Fibroblast of skin of right quadriceps (primary cell): ENCODE measurements at places on chromosomes 5 and 9.

DNA sequence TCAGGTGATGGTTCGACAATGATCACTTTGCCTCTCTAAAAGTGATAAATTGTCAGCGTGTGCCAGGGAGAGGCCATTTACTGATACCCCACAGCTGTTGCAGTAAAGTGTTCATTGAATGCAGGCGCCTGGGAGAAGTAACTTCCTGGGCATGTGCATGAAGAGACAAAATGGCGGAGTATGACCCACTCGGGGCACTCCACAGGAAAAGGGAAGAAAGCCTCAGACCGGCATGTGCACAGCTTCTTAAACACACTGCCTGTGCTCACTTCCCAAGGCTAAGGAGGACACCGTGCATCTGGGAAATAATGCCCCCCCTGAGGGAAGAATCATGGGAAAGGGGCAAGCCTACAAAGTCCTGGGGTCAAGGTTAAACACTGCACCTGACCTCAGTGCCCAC, 329.5 kb downstream of the ICE1 start:
- DNase-seq: no peak

DNA sequence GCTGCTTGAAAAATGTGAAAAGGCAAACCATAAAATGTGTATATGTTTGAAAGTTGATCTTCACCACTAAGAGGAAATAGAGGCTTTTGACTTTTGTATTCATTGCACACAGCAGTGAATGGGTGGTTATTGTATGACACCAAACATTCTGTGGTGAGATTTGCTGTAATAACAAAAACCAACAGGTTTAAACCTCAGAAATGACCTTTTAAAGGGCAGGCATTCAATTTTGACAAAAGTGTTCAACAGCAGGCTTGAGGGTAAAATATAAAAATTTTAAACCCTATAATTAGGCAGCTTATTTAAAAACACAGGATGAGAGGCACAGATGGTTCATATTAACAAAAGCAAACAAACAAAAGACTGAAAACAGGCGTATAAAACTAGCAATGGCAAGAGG, 128.1 kb upstream of the NUDT12 start:
- DNase-seq: no peak

DNA sequence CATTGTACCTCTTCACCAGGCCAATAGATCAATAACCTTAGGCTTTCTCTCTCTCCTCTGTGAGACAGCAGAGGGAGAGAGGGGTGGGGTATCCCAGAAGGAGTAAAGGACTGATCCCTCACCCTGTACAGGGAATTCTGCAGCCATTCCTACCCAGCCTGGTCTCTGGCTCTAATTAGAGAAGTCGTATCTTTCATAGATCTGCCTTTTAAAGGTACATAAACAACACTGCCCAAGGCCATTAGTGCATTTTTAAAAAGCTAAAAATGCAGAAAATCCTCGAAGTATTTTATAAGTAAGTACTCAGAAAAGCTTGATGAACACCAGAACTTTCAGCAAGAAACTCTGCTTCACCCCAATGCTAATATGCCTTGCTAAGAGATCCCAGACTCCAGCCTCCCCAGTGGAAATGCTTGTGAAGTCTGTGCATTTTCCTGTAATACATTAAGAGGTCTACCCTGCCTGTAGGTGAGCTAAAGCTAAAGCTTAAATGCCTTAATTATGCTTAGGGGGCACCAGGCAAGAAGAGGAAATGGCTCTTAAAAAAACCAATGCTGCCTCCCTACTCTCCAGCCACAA, 200.0 kb upstream of the ANKRD55 start:
- no peak for DNase-seq

DNA sequence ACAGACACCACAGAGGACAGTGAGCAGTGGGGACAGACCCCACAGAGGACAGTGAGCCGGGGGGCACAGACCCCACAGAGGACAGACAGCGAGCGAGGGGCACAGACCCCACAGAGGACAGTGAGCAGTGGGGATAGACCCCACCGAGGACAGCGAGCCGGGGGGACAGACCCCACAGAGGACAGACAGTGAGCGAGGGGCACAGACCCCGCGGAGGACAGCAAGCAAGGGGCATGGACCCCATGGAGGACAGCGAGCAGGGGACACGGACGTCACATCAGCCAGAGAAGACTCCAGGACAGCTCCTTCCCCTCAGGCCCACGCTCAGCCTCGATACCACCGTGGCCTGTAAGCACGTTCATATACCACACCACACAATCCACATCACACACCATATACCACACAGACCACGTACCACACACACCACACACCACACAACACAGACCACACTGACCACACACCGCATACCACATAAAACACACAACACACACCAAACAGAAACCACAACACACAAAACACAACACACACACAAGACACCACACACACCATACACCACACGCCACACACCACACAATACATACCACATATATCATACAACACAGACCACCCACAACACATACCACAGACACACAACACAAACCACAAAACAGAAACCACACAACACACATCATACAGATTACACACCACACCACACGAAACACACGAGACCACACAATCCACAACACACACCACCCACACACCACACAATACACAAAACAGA, 5.2 kb upstream of the ZDHHC11 start:
- peak; percentile 13 for DNase-seq

DNA sequence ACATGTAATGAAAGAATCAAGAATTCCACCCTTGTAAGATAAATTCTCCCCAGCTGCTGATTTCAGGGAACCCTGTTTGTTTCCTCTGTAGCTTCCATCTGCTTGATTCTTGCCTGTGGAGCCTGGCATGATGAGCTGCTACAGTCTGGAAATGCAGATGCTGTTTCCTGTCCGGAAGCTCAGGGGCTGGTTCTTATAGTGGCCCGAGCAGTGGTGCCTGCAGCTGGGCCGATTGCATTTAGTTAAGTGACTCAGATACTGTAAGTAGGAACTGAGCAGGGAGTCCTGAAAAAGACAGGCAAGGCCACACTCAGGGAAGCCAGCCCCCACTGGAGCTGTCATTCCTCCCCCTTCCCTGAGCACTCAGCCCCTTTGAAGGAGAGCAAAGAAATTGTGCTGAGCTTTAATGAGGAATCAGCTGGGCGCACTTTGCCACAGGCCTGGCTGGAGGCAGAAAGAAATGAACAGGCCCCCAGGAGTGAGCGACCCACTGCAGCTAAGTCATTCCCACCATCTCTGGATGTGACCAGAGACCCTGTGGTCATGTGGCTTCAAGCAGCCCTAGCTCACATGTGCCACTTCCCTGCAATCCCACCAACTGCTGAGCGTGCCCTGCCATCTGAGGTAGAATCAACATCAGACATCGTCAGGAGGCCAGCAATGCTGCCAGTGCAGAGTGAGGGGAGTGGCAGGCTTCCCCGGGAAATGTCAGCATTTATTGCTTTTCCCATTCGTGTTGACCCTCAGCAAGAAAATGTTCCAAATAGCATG, 206.0 kb upstream of the WWC1 start:
- peak; percentile 79 for DNase-seq

DNA sequence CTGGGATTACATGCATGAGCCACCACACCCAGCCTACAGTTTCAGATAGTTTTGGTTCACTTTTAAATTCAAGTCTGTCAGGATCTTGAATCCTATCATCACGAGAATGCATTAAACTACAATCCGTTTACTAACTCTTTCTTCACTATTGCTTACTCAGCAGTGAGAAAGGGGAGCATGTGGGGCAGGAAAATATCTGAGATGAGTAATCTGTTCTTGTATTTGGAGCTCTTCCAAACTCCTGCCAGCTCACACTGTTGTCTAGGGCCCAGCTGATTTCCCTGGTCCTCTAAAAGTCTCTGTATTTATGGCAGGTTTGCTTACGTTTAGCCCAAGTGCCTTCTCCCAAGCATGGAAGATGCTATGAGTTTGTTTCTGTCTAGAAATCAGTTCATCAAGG, 152.2 kb downstream of the FGF18 start:
- peak; percentile 66 for DNase-seq

GRCh38 chr5:175508896-175509295, 30.5 kb downstream of the SFXN1 start:
- no peak for DNase-seq

- no peak for DNase-seq
These were observed 134.6 kb upstream of the PPP1R26 start for GRCh38 chr9:135344915-135345500.

DNA sequence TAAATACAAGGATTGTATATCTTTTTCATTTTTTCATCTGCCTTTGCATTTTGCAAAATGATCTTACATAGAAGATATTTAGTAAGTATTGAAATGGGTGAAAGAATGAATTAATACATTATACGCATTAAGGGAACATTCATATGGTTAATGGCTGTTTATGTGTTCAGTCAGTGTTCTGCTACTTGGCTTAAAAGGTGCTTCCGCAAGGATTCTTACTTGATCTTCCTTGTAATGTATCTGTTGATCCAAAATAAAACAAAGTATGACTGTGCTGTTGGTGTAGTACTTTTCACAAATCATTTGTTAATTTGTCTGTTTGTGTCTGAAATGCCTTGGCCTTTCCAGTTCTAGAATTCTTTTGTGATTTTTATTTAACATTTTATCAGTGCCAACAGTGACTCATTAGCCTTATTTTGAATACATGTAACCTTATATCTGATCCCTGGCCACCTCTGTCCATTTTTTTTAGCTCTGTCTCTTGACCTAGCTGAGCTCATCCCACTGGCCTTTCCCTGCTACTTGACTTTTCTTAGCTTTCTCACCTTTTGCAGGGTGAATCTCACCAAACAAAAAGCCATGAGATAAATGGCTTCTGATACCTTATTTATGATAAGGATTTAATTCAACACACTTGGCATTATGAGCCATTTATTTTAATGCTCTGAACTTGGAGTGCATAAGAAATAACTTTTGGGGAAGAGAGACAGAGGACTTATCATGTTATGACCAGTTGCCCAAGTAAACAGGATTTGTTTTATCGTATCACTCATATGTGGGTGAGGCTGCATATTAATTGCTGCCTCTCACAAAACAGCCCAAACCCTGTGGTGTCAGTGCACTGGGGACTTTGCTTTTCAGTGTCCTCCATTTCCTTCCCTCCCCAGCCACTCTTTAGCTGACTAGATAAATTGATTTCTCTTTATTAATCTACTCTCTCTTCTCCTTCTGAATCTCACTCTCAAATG, 340.3 kb downstream of the KDM4C start:
- DNase-seq: no peak

DNA sequence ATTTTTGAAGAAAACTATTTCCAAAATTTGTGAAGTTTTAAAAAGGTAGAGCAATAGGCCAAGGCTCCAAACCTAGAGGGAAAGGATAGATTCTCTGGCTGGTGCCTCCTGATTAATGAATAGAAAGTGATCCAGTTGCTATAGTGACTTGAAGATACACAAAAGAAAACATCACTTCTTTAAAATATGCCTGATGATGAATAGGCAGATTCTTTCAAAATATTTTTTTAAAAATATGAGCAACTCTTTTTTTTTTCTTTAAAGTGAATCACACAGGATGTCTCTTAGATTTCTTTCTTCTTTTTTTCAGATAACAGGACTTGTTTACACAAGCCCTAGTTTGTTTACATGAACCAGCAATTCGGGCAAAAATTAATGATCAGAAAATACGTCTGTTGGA, 124.4 kb downstream of the RFK start:
- peak; percentile 9 for DNase-seq

GRCh38 chr9:125505988-125506438, 201.0 kb downstream of the MAPKAP1 start:
- DNase-seq: no peak

DNA sequence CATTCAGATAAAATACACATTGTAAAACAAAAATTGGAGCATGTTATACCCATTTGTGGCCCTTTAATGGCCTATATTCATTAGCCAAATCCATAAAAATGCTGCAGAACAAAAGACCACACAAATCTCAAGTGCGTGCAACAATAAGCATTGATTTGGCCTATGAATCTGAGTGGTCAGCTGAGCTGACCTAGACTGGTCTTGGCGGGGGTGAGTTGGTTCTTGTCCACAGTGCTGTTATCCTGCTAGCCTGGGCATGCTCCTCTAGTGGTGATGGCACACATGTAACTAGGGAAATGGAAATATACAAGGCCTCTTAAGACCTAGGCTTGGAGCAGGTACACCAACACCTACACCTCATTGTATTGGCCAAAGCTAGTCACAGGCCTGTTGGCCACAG, 122.2 kb upstream of the TBCA start:
- no peak for DNase-seq

DNA sequence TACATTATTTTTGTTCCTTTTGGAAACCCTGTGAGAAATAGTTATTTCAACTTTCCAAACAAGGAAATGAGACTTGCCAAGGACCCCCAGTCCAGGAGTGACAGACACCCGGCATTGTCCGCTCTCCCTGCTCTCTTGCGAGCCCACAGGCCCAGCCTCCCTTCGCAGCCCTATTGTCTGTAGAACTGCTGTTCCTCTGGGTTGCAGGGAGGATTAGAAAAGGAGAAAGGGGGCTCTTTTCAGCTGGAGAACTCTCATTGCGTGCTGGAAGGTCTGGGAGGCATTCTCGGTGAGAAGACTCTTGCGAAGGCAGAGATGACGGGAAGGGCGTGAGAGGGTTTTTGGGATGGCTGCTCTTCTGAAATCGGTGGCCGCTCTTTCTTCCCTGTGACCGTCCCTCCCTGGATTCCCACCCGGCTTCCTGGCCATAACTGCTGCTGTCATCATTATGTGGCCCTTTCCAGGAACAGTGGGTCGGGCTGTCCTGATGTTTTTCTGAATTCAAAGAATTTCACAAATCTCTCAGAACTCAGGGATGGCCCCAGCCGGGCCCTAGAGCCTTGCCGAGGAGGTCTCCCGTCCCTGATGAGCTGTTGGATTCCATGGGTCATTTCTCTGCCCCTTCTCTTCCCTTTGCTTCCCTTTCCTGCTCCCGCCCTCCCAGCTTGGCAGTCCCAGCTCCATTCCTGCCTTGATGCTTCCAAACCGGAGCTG, 29.8 kb downstream of the STC2 start:
- DNase-seq: no peak

GRCh38 chr5:72065751-72066255, 41.5 kb upstream of the MAP1B start:
- DNase-seq: peak; percentile 57

DNA sequence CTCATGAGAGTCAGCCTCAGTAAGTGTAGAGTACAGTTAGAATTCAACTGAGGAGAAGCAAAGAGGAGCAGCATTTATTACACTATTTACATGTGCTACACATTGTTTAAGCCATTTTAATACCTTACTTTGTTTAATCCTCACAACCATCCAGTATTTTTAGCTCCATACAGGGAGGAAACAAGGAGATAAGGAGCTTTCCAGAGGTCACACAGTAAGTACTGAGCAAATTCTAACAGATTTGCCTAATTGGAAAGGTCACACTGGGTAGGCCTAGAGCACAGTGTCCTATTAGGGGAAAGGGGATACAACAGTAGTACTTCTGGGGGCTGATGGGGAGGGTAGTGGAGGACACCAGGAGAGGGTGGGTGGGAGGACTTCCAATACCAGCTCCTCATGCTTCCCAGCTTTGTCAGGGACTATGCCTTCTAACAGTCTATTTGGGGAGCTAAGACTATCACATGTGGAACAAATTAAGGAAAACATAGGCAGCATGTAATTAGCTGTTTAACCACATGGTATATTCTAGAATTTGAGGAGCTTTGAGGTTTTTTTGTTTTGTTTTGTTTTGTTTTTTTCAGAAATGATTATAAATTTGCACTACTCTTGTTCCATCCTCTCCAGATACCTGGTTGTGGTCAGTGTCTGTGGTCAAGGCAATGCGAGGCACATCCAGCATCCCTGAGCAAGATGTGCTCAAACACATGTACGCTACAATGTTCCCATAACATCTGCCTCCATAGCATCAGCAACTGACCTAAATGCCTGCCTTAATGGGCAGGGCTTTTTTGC, 96.0 kb upstream of the SLC12A2 start:
- DNase-seq: peak; percentile 76
